ENCODE measurements at places on chromosomes 1 and 21.
A peak's percentile ranks its signal among the peaks of the same experiment; 100 is the strongest.

DNA sequence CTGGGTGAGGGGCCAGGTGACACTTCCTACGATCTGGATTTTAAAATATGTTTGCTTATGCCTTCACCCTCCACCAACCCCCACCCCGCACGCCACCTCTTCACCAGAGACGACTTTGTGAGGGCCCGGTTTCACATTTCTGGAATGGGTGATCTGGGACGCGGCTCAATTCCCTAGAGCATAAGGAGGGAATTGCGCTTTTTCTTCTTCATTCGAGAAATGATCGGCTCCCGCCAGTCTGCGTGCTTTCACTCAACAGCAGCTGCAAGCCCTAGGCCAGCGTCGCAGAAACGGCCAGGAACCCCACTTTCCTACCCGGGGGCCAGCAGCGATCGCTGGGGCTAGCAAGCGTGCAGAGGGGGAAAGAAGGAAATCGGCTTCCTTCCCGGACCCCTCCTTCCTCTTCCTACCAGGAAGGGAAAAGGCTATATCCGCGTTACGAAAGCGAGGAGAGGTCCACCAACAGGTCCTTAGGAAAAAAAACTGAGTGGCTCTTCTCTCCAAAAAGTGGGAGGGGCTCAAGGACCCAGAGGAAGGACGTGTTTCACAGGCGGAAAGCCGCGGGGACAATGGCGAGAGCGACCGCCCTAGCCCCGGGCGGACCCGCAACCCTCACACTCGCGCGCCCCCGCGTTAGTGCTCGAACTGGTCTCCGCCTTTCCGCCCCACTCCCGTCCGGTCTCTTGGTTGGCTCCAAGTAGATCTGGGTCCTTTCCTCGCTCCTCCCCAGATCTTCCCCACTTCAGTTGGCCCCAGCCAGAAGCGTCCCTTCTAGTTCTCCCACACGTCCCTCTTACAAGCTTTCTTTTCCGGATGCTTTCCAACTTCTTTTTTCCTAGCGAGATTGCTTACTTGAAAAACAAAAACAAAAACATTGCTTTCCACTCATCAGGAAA is 1.1 kb upstream of the ADAMTS1 start:
- no peak for DNase-seq

GRCh38 chr1:46300673-46301405 is 2.6 kb downstream of the LRRC41 start:
- DNase-seq, result no peak

DNA sequence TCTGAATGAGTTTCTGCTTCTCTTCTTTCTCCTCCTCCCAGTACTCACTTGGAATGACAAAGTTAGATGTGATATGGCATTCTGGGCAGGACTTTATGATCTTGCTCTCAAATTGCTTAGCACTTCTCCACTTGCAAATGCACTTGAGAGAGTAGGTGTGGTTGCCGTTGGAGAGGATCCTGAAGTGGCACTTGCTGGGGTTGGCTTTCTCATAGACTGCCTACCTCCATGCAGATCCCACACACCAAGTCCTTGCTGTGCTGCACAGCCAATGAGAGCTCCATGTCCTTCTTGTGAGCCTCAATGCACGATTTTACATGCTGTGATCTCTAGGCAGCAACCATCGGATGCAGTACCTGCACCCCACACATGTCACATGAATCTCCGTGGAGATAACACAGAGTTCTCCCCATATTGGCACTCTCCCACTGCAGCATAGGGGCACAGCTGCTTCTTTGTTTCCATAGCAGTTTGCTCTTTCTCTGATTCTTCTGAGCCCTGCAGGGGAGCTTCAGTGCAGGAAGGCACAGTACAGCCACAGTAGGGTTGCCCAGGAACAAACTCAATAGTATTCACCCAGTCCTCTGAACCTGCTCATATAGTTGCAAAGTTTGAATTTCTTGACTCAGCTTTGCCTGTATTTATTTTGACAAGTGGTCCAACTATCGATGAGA is 45.2 kb downstream of the ZNF691 start:
- DNase-seq, result no peak

DNA sequence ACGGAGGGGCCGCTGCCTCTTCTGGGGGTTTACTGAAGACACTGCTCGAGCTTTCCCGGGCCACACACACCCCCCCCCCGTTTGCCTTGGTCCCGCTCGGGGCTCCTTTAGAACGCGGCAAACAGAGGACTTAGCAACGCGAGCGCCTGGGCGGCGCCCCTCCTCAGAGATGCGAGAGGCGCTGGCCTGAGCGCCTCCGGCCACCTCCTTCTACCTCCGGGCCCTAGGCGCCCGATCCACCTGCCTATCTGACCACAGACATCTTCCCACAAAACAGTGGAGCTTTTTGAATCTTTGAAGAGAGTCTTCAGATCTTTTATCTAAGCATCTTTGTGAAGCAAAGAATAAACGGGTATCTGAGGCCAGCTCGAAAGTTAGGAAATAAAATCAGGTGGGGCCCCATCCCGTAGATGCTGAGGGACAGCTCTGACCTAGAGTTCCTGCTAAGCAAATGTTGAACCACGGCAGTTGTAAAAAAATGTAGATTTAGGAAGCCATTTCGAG is 436 bp upstream of the TTLL7 start:
- DNase-seq, result peak; percentile 24

DNA sequence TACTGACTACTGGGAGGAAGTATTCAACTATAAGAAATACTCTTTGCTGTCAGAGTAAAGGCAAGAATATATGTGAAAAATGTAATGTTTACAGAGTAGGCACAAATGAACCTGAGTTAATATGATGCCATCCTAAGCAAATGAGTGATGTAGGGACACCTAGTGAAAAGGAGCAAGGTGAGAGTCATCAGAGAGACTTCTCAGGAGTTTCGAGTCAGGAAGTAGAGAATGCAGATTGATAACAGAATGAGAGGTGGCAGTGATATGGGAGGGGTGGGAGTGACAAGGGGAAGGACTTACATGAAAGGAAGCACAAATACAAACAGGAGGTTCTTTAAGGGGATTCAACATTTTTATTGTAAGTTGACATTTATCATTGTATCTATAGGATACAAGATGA is 10.2 kb downstream of the PRCC start:
- DNase-seq, result no peak

DNA sequence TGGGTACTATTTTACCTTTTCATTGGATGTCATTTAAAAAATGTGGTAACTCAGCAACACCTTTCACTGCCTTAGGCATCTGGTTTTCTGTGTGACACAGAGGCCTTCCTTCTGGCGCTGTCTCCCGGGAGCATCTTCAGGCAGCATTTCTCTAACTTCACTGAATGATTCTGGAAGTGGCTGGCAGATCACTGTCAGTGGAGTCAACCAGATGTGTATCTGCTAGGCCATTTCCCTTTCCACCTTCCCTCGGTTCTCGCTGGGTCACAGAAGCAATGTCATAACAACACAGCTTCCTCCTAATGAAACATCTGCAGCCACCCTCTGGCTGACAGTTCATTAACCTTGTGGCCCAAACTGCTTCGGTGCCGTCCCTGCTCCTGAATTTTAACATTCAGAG is 137.8 kb downstream of the KIF26B start:
- DNase-seq, result no peak

DNA sequence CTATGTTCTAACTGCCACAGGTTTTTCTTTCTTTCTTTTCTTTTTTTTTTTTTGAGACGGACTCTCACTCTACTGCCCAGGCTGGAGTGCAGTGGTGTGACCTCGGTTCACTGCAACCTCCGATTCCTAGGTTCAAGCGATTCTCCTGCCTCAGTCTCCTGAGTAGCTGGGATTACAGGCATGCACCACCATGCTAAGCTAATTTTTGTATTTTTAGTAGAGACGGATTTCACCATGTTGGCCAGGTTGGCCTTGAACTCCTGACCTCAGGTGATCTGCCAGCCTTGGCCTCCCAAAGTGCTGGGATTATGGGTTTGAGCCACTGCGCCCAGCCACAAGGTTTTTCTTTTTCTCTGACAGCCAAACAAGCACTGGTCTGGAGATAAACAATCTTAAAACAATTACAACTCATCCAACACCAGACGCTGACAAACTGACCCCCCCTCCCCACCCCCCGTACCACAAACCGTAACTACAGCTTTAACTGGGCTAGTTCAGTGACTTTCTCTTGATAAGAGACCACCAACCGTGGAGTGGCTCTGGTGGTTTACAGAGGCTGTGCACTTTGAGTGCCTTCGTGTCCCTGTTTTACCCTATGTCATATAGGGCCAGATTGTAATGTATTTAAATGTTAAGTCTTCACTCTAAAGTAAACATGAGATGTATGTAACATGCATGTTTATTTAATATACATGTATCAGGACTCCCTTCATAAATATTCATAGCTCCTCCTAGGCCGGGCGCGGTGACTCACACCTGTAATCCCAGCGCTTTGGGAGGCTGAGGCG is 19.5 kb upstream of the PUM1 start:
- no peak for DNase-seq

GRCh38 chr1:51280321-51280978 is 44.4 kb downstream of the RNF11 start:
- DNase-seq, result no peak

Measured in stimulated activated CD4-positive, alpha-beta T cell treated with anti-CD3 and anti-CD28 coated beads, Interleukin-1b, Interleukin-23, amount 100 ng/mL, for 1 hour (primary cell).